ENCODE measurements at places on chromosomes 3 and 15.

GRCh38 chr15:77858792-77859490 is 218.6 kb downstream of the TBC1D2B start:
- no peak for DNase-seq

- DNase-seq: no peak
These were observed 10.7 kb upstream of the CAMK1 start for GRCh38 chr3:9780458-9780812.

DNA sequence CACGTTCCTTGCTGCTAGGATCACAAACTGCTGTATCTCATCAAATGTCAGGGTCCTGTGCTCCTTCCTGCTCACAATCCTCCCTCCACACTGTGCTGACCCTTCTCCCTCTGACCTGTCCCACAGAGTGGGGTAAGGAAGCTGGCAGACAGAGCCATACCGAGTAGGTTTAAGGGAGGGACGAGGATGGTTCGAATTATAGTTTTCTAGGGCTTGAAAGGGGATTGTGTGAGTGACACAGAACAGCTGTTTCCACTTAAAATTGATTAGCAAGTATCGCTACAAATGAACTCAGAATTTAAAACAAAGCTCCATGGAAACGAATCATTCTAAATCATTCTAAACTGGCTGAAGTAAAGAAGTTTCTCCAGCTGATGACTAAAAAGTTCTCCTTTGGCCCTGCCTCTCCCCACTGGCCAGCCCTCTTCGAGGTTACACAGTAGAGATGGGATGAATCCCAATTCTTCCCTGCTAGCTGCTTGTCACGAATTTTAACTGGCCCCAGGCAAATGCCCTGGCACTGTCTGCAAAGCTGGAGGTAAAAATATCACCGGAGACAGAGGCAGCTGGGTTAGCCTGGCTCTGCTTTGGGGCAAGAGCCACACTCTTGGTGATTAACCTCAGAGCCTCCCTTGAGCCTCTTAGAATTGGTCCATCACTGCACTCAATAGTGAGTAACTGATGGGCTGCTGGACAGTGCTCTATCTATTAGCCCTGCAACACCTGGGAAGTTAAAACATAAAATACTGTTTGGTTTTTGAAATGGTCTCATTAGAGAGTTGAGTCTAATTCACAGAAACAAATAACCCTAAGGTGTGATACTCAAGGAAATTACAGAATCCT is 194.9 kb downstream of the CHST2 start:
- DNase-seq: no peak

- no peak for DNase-seq
These were observed 312.1 kb upstream of the PROK2 start for GRCh38 chr3:72097053-72097452.

- DNase-seq: peak; percentile 41
These were observed 2.3 kb downstream of the PLEKHO2 start for GRCh38 chr15:64843991-64844390.

- no peak for DNase-seq
These were observed 89.4 kb downstream of the PLOD2 start for GRCh38 chr3:146071632-146072031.

DNA sequence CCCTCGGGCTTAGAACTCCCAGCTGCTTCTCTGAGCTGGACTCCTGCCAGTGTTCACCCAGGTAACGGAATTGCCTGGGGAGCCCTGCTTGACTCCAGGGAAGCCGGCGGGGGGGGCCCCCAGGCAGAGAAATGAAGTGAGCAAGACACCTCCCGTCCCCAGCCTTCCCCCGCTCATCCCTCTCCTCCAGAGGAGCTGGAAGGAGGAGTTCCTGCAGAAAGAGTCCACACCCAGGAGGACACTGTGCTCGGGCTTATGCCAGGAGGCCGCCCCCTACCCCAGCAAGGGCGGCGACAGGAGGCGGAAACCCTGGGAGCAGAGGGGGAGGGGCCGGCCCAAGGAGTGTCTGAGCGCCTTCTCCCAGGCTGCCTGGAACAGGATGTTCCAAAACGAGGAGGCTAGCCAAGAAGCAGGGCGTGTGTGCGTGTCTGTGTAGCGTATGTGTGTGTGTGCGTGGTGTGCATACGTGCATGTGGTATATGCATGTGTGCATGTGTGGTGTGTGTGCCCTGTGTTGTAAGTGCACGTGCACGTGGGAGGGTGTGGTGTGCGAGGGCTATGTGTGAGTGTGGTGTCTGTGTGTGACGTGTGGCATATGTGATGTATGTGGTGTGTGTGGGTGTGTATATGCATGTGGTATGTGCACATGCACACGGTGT is 511.3 kb downstream of the SHQ1 start:
- no peak for DNase-seq

GRCh38 chr3:138187296-138188012 is at the start of gene ARMC8:
ARMC8 (plus strand) TSS chr3:138187301; CDS start chr3:138187555, 254 bp downstream.
- peak; percentile 62 for DNase-seq

GRCh38 chr3:178420033-178420432 is 116.2 kb upstream of the KCNMB2 start:
- no peak for DNase-seq

- DNase-seq: no peak
These were observed 139.5 kb upstream of the TMCO5A start for GRCh38 chr15:37794947-37795346.

GRCh38 chr3:111859061-111859973 is at the start of gene PHLDB2:
PHLDB2 (plus strand) TSS chr3:111859265; CDS start chr3:111884078, 24,813 bp downstream.
- DNase-seq: peak; percentile 10

DNA sequence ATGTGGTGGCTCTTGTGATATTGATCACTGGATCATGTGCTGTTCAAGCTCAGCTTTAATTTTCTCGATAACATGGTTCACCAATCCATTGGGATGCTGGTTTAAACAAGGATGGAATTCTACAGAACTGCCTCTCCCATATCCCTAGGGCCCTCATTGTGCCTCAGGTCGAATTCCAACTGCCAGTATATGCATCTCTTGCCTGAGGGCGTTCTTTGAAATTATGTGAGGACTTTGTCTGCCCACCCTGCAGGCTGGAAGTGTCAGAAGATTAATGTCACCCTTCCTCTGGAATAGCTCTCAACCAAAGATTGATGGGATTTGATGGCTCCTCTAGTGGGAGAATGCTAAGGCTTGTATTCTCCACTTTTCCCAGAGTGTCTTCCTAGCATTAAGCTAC is 175.6 kb upstream of the GALNT15 start:
- no peak for DNase-seq

DNA sequence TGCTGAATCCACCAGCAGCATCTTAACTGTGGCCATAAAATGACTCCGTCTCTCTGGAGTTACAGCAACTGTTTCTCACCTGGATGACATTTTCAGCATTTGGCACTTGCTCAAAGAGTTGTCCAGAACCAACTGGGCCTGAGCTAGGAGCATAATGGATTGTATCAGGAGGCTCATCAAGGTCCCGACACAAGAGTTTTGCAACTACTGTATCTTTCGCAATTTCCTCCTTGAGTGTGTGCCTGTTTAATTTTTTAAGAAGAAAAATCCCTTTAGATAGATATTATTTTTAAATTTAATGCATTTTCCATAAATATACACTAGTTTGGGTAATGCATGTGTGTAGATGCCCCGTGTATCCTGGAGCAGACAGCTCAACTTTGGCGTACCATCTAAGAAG is 44.3 kb upstream of the C3orf49 start:
- DNase-seq: no peak

GRCh38 chr15:101648356-101648755 is 3.8 kb downstream of the TM2D3 start:
- DNase-seq: no peak

DNA sequence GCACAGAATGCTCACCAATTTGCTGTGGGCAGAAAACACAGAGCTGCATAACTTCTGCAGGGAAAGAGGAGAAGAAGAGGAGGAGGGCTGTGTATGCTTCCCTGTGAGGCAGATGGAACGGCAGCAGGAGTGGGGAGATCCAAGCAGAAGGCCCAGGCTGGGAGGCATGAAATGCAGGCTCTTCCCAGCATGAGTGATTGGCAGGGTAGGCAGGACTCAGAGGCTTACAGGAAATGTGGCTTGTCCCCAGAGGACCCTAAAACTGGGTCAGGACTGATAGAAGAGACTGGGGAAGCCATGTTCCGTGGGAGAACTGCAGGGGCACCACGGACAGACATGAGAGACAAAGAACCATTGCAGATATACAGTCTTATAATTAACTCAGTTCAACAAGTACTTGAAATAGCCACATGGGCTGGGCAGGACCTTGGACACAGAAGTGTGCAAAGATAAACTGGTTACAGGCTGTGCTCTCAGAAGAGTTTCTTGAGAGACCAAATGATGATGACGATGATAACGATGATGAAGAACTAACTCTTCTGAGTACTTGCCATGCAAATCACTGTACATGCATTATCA is 286.9 kb downstream of the EPHB1 start:
- DNase-seq: no peak

- no peak for DNase-seq
These were observed 10.3 kb downstream of the ANKRD63 start for GRCh38 chr15:40272485-40273056.

DNA sequence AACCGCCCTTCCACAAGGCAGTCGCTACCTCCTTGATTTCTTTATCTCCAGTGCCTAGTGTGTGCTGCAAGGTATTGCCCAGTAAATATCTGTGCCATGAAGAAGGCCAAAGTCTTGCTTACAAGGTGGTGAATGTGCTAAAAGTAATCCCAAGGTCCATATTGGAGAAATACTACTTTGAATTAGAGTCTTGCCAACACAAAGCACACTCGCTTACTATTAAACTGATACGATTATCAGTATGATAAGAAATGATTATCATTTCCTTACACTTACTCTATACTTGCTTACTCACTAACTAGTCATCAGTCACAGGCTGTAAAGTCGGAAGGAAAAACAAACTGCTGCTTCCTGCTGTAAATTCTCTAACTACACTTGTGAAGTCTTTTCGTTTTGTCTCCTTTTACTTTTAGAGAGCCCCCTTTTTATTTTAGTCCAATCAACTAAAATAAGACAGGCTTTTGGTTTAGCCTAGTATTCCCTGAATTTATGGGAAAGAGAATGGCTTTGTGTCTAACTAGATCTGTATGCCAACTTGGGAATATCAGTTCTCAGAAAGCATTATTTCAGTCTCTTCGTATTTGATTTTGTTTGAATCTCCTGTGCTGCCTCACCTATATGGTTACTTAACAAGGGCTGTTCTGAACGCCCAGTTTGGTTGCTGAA is 107.1 kb upstream of the TSC22D2 start:
- DNase-seq: no peak

- DNase-seq: no peak
These were observed 65.2 kb downstream of the FRMD5 start for GRCh38 chr15:44129911-44130310.

DNA sequence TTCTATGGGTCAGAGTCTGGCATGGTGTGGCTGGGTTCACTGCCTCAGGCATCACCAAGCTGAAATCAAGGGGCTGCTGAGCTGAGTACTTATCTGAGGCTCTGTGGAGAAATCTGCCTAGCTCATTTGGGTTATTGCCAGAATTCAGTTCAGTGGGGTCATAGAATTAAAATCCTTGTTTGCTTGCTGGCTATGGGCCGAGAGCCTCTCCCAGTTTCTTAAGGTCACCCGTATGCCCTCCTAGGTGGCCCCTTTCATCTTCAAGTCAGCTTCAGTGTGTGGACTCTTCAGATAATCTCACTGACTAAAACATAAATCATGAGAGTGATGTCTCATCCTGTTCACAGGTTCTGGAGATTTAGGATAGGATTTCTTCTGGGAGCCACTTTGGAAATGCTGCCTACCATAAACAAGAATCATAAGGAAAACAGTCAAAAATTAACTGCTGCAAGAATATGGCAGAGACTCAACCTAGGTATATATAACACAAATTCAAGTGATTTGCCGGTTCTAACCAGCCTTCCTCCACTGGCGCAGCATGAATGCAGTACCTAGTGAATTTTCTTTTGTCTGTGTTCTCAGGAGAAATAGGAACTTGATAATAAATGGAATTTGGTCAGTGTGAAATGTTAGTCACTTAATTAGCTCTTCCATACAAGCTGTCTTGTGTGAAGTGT is 5.3 kb downstream of the CP start:
- DNase-seq: no peak

DNA sequence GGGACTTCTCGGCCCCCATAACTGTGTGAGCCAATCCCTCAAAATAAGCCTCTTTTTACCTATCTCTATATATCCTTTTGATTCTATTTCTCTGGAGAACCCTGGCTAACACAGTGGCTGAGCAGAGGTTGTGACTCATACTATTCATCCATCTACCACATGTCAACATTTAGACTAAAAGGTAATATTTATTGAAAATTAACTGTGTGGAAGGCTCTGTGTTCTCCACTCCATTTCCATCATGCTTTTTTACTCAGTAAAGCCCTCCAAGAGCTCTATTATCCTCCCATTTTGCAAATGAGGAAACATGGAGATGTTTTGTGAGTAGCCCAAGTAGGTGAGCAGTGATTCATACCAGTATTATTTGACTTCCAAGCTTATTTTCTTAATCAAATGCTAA is 217.9 kb upstream of the DCBLD2 start:
- no peak for DNase-seq

DNA sequence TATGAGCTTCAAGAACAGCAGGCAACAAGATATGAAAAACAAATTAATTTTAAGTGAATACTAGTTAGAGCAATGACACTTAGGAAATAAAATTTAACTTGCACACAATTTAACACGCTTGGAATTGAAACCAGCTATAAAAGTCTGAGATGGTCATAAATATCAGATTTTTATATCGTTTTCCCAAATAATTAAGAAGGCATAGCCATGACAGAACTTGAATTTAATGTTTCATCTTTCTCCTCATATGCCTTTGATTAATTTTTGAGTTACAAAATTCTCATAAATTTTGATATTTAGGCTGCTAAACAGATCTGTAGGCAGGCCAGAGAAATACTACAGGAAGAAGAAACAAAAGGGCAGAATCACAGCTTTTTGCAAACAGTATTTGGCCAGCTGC is 38.5 kb downstream of the CD200R1L start:
- no peak for DNase-seq

DNA sequence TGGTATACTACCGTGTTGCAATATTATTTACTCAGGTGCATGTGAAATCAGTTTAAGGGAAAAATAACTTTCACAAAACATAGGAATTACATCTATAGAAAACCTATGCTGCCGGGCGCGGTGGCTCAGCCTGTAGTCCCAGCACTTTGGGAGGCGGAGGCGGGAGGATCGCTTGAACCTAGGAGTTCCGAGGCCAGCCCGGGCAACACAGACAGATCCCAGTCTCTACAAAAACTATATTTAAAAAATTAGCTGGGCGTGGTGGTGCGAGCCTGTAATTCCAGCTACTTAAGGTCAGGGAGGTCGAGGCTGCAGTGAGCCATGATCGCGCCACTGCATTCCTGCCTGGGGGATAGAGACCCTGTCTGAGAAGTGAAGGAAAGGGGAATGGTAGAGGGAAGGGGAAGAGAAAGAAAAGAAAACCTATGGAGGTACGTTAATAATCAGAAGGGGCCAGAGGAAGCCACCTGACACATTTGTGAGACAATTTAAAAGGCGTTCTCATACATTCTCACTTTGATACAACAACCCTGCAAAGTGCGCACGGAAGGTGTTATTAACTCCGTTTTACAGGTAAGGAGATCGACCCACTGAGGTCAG is 456 bp upstream of the TMEM62 start:
- DNase-seq: no peak

GRCh38 chr15:89121414-89121813 is 33.2 kb downstream of the ABHD2 start:
- DNase-seq: no peak

GRCh38 chr15:60800299-60801072 is 321.5 kb upstream of the ICE2 start:
- no peak for DNase-seq
